ENCODE measurements at places on chromosomes 11 and 22.

- DNase-seq: no peak
These were observed 8.1 kb downstream of the SLC17A6 start for GRCh38 chr11:22346282-22346681.

DNA sequence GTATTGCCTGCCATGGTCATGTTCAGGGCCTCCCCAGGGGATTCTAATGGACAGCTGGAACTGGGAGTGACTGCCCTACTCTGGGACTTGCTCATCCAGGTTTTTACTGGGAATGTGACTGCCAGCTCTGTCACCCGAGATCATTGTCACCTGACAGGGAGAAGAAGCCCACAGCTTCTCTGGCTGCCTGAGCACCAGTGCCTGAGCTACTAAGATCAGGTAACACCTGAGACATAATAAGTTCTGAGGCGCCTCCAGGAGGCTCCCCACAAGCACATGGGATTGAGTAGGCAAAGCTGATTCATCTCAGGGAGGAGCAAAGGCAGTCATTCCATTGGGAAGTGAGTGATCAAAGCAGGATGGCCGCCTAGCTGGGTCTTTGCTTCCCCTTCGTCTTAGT lies 84.2 kb upstream of the GALNT18 start:
- no peak for DNase-seq

- DNase-seq: no peak
These were observed 45.6 kb downstream of the GLYAT start for GRCh38 chr11:58685973-58686722.

DNA sequence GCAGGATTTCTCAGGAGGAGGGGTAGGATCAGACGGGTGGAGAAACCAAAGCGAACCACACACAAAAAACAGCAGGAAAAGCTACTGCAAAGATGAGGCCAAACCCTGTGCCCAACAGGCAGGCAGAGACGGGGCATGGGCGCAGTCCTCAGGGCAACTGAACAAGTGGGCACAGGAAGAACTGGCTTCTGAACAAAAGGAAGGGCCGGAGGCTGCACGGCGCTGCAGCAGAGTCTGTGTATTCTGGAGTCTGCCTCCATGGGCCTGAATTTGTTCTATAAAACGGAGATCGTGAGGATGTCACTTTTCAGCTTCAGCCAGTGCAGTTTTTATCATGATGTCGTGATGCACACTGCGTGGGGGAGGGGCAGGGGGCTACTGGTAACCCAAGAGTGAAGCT lies 1026.0 kb downstream of the TBC1D22A start:
- DNase-seq: no peak

DNA sequence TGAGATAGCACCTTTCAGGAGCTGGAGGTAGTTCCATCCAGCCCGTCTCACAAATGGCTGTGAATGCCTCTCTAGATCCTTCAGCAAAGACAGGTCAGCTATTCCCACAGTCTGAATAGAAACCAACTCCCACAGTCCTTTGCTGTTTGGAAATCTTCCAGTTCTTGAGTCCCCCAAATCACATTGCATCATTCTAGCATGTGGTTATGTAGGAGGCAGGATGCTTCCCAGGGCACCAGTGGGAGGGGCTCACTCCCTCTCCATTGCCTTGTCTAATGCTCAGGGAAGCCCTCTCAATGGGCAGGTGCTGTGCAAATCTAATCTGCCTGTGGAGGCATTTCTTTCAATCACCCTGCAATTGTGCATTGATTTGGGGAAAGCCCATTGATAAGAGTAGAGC lies 14.6 kb downstream of the NAV2 start:
- peak; percentile 23 for DNase-seq

- no peak for DNase-seq
These were observed 2.2 kb downstream of the CALCA start for GRCh38 chr11:14969901-14970323.

DNA sequence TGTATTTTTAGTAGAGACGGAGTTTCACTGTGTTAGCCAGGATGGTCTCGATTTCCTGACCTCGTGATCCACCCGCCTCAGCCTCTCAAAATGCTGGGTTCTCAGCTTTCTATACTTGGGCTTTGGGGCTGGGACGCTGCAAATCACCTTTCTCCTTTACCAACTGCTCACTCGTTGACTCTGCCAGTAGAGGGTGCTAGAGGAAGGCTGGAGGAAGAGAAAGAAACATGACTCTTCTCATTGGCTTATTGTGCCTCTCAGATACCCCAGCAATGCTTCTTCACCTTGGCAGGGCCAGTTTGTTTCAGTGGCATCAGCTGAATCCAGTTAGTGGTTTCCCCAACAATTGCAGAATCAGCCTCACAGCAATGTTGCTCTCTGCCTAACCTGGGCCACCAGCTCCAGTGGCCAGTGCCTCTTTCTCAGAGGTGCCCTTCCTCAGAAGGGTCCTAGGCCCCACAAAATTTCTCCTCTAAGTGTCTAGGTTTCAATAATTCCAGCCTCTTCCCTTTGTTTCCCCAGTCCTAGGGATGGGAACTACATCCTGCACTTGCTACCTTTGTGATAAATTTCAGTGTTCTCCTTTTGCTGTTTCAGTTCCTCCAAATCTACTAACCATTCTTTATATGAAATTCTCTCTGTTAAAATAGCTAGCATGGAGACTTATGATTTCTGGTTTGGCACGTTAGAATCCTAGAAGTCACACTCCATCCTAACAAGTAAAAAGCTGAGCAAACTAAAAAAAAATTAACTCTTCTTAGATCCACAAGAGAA lies 71.5 kb upstream of the VSTM5 start:
- peak; percentile 38 for DNase-seq

DNA sequence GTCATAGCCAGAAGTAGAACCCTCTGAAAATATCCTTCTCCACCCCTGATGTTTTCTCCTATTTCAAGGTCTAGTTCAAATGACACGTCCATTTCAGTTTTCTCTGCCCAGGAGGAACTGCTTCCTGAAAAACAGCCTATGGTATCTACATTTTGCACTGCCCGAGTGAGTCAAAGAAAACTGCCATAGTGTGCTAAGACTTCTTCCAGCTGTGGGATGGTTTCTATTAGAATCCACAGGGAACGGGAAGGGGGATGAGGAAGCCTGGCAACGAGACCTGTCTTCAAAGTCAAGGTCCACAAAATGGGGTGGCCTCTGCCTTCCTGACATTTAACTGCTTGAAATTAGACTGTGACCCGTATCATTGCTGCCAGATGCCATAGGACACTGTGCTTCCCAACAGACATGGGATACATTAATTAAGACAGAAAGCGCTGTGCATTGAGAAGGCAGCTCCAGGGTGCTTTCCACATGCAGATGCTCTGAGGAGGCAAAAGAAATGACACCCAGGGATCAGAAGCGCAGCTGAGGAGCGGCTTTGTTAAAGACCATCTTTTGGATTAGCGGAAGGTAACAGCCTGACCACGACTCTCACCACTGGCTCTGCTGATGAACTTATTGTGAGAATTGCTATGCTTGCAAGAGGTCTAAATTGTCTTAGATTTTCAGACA lies 39.4 kb upstream of the NUP50 start:
- DNase-seq: no peak

DNA sequence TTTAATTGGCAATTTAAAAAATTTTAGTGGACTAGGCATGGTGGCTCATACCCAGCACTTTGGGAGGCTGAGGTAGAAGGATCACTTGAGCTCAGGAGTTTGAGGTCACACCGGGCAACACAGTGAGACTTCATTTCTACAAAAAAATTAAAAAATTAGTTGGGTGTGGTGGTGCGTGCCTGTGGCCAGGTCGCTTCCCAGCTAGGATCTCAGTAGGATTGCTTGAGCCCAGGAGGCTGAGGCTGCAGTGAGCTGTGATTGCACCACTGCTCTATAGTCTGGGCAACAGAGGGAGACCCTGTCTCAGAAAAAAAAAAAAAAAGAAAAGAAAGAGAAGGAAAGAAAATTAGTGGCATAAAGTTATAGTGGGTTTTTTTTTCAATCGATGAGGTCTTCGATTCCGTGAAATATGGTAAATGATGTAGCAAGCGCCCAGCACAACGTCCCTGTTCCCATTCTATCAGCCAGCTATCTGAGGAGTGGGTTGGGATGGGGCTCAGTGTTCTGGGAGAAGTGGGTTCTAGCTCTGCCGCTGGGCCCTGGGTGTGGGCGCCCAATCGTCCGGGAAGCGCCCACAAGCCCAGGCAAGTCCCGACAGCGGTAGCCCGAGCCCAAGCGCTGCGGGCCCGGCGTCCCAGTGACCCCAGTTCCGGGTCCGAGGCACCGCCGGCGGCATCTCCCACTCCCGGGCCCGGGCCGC lies 1.4 kb downstream of the FOSL1 start:
- DNase-seq: no peak

DNA sequence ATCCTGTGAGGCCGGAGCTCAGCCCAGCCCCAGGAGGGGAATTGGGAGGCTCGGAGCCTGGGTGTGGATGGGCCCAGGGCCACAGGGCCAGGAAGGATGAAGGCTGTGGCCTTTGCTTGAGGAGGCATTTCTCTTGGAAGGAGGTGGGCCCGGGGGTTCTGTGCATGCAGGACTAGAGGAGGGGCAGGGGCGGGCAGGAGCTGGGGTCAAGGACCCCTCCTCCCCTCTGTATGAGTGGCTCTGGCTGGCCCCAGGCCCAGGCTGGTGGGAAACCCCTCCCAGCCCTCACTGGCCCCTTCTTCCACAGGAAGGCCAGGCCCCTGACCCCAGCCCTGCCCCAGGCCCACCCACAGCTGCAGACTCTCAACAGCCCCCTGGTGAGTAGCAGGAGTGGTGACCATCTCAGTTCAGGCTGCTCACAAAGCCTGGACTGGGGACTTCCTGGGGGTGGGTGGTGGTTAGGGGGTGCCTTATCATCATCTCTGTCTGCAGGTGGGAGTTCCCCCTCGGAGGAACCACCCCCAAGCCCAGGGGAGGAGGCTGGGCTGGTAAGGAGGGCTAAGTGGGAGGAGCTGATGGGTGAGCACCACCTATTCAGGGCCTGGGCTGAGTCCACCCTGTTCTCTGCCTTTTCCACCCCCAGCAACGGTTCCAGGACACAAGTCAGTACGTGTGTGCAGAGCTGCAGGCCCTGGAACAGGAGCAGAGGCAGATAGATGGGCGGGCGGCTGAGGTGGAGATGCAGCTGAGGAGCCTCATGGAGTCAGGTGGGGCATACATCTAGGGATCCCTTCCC lies 6.0 kb downstream of the KCNK7 start:
- no peak for DNase-seq

GRCh38 chr11:13310443-13310842 lies 32.9 kb downstream of the BMAL1 start:
- DNase-seq: no peak

DNA sequence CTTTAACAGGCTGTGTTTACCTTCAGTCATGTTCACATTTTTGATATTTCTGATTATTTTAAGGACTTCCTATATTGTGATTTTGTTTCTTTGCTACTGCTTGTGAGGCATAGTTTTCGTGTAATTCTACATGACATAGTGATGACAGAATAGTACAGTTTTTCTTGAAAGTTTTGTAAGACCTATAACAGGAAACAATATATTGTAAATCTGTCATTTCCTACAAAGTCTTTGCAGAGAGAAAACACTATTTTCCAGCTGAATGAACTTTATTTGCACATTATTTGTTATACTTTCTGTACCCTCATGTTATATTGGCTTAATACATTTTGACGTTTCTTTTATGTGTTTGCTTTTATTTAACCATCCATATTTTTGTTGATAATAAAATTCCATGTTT lies 191.1 kb downstream of the TMEM135 start:
- no peak for DNase-seq

DNA sequence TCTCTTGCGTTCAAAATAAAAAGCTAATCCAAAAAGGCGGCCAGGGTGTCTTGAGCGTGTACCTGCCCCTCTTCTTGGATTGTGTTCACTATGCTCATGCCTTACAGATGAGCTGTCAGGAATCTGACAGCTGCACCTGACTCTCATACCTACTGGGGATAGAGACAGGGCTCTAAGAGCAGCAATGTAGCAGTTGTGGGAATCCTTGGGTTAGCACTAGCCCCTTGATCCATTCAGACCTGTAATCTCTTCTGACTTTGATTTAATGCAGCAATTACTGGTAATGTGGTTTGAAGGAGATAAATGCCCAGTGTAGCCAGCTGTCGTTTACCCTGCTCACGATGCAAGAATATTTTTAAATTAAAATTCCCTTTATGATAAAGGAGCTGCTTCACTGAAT lies 145.8 kb downstream of the APOL5 start:
- DNase-seq: no peak

- DNase-seq: no peak
These were observed 44.9 kb upstream of the ETS1 start for GRCh38 chr11:128632141-128632791.

DNA sequence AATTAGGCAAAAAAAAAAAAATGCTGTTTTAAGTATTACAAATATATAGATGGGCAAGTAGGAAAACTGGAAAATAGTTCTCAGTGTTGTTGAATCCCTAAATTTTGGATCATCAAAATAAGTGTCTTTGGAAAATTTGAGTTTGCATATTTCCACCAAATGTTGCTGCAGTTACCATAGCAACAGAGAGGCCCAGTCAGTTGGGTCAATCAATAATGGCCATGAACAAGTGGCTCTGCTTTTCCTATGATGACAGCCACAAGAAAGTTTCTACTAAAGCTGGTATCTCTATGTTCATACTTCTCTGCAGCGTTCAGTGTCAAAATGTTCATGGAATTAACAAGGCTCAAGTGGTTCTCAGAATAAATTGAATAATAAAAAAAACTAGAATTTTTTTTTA lies 79.1 kb downstream of the SERGEF start:
- DNase-seq: no peak

- DNase-seq: no peak
These were observed 13.0 kb upstream of the MRPL11 start for GRCh38 chr11:66451663-66452062.

- no peak for DNase-seq
These were observed 221.4 kb downstream of the C11orf91 start for GRCh38 chr11:33479231-33479630.
